IMR-90 (cell line): ENCODE measurements at places on chromosomes 1 and 21. TPM values are rescaled to one million over a fixed set of nuclear protein-coding genes. Genes with fewer than 3 reads are reported as not detected.

SLC16A4 gene
- 65.2 and 73.0 TPM in 2 replicates for total RNA-seq

ILDR2 gene
- total RNA-seq = under 0.01 TPM in 2 replicates

OR14K1 gene
- total RNA-seq = not detected in 2 replicates

FHAD1 gene
- total RNA-seq = not detected in 2 replicates

SLC37A1 gene
- total RNA-seq = 0.36 and 0.56 TPM in 2 replicates

- no peak for DNase-seq
Measured at GRCh38 chr1:41319106-41319755, 42.0 kb upstream of the FOXO6 start.

DNA sequence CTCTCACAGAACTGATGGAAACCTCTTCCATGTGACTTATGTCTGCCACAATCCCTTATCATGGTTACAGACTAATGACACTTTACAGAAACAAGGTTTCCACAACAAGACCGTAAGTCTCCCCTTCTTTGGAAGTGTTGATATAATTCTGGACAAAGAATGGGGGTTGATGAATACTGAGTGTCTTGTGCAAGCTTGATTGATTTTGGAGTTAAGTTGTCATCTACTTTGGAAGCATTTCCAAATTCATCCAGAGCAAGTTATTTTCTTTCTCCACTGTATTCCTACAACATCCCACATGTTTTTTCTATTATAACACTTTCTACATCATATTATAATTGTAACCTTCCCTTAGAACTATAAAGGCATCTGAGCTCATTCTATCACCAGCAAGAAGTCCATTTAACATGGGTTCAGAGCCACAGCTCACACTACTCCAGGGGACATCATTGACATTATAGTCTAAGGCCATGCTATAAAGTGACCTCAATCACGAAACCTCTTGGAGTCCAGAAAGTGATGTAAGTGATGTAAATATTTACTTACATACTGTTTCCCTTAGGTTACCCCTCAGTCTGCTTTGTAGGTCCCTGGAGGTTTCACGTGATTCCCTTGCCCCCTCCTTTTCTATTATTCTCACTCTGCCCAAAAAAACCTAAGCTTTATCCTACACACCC is 125.7 kb upstream of the PBX1 start:
- DNase-seq = no peak

- peak; percentile 59 for DNase-seq
Measured at GRCh38 chr1:40802078-40802741, 18.6 kb downstream of the KCNQ4 start.

GRCh38 chr1:24875991-24876506 is 54.0 kb downstream of the RUNX3 start:
- DNase-seq = no peak

DNA sequence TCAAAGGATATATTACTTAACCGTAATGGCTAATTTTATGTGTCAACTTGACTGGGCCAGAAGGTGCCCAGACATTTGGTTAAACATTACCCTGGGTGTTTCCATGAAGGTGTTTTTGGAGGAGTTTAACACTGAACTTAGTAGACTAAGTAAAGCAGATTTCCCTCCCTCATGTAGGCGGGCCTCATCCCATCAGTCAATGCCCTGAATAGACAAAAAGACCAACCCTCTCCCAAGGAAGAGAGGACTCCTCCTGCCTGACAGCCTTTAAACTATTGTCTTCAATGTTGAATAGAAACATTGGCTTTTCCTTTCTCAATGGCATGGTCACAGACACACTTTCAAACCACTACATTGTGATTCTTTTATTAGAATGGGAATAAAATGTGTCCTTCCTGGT is 121.9 kb downstream of the SETD4 start:
- no peak for DNase-seq

- DNase-seq = peak; percentile 32
Measured at GRCh38 chr1:42209526-42210251, 45.1 kb upstream of the GUCA2A start.

DNA sequence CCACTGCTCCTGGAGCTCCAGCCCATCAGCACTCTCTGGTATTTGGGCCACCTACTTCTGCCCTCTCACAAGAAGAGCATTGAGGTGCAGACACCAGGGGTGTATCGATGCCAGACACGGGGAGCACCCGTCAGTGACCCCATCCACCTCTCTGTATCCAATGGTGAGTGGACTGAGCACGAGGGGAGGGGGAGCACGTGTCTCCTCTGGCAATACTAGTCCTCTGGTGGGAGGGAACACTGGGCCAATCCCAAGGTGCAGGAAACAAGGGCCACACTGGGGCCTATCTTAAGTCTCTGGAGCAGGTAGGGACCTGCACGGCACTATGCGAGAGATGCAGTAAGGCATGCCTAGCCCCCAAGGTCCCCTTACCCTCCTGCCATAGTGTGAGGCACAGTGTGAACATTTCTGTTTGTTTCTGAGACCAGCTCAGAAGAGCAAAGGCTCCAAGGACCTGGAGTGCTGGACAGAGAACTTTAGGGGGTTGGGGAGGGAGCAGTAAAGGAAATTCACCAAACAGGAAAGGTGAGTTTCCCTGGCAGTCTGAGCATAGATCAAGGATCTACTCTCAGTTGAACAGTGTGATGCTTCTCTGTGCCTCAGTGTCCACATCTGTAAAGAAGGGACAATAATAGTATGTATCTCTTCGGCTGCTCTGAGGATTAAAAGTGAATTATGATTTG is 2.3 kb downstream of the FCRLB start:
- DNase-seq = no peak

- DNase-seq = no peak
Measured at GRCh38 chr1:191490303-191490702, 668.0 kb upstream of the RGS18 start.

DNA sequence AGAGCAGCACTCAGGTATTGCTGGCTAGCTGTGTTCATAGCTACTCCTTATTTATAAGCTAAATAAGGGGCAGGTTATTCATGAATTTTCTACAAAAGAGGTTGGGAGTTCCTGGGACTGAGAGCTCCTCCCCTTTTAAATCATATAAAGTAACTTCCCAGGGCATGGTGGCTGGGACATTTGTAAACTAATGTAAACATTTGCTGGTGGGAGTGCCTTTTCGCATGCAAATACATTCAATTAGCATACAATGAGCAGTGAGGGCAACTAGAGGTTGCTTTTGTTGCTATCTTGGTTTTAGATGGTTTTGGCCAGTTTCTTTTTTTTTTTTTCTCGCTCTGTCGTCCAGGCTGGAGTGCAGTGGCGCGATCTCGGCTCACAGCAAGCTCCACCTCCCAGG is 43.4 kb downstream of the GNPAT start:
- no peak for DNase-seq

- DNase-seq = peak; percentile 70
Measured at GRCh38 chr1:234535763-234536515, 57.0 kb upstream of the TARBP1 start.

- DNase-seq = peak; percentile 16
Measured at GRCh38 chr1:153888533-153888932, 34.2 kb downstream of the GATAD2B start.

- no peak for DNase-seq
Measured at GRCh38 chr1:147847831-147848230, 54.8 kb upstream of the GJA8 start.

- no peak for DNase-seq
Measured at GRCh38 chr1:88378560-88378959, 305.5 kb upstream of the PKN2 start.

DNA sequence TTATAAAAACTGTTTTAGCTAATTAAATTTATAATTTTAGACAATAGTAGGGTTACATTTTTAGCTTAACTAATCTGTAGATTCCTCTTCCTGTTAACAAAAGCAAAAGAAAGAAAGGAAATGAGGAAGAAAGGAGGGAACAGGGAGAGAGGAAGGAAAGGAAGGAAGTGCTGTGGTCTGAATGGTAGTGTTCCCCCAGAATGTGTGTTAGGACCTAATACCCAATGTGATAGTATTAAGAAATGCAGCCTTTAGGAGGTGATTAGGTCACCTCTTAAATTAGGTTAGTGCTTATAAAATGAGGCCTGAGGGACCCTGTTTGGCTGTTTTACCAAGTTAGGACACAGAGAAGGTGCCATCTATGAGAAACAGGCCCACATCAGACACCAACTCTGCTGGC is 136.9 kb upstream of the SAMSN1 start:
- DNase-seq = no peak

- DNase-seq = no peak
Measured at GRCh38 chr1:53510215-53510614, 51.0 kb downstream of the DMRTB1 start.

- DNase-seq = no peak
Measured at GRCh38 chr1:88678405-88678804, 5.7 kb upstream of the PKN2 start.

GRCh38 chr1:209370241-209370995 is 213.1 kb upstream of the CAMK1G start:
- no peak for DNase-seq
